ENCODE measurements at places on chromosomes 5 and 9.
A peak's percentile ranks its signal among the peaks of the same experiment; 100 is the strongest.

GRCh38 chr5:98314292-98314691, 459.2 kb upstream of the RGMB start:
- DNase-seq: no peak

DNA sequence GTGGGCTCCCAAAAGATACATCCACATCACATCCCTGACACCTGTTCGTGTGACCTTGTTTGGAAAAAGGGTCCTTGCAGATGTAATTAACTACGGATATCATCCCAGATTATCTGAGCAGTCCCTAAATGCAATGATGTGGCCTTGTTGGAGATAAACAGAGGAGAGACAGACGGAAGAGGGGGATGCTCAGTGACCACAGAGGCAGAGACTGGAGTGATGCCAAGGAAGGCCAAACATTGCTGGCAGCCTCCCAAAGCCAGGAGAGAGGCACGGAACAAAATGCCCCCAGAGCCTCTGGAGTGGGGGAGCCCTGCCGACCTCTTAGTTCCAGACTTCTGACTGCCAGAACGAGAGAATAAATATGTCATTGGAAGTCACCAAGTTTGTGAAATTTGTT, 15.0 kb upstream of the VAV2 start:
- no peak for DNase-seq

DNA sequence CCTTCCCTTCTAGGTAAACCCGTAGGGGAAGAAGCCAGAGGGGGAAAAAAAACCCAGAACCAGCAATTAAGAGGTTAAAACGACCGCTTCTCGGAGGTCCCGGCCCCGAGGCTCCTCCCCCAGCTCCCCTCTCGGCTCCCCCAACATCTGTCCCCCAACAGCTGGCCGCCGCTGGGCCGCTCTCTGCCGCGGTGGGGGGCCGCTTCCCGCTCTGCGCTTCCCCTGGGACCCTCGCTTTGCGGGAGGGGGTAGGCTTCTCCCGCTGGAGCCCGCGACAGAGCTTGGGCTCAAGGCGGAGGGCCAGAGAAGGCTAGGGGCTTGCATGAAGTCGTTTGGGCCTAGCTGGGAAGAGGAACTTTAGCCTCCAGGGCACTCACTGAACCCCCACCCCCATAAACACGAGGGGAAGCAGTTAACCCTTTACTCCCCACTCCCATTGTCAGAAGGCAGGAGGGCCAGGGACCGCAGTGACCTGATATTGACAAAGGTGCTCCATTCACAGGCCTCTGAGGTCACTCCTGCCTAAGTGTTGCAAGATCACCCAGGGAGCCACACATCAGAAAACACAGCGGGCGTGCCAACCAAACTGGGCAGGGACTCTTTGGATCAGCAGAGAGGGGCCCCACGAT, 7.5 kb downstream of the LHX6 start:
- DNase-seq: no peak

- no peak for DNase-seq
Measured at GRCh38 chr5:77953374-77953773, 177.2 kb upstream of the TBCA start.

DNA sequence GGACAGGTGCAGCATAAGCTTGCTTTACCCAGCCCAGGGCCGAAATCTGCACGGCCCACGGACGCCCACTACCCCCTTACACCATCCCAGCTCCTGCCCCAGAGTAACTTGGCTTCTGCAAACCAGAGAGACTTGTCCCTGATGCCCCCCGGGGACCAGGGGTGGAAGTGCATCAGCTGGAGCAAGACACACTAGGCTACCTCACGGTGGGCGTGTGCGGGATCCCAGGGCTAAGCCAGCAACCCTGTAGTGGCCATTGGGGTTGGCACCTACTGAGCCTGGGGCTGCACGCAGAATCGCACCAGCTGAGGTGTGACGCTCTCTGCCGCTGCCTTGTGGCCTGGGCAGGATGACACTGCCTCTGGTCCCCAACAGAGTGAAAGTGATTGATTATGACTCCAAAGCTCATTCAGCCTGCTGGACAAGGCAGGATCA, 6.1 kb upstream of the ZNF79 start:
- DNase-seq: no peak

DNA sequence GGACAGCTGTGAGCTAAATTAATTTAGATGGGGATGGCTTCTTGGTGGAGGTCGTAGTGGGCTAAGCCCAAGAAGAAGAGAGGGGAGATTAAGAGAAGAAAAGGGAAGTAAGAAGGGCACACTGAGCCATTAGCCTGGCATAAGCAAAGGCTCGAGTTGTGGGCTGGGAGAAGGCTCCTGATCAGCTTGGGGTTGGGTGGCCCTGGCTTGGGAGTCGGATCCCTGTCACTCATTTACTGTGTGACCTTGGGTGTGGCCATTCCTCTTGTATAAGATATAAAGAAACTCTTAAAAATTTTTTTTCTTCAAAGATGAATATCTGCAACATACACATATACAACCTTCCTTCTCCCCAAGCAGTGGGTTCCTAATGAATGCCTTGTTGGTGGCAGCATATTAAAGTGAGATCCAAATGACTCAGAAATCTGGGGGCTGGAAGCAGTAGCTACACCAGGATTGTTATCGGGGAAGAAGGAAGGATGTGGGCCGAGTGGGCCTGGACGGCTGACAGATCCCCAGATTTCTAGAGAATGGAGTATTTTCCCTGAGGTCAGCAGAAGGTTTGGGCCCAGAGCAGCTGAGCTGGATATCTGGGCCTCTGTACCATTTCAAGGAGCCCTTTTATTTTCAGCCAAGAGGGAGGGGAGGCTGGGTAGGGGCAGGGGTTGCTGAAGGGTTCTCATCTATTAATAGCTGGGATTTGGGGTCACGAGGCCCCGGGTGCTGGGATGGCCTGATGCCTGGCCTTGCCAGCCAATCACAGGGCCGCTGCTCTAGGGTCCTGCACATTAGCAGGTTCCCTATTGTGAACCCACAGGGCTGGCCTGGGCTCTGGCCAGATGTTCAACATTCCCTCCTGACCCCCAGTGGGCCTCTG, 52.1 kb downstream of the PPARGC1B start:
- DNase-seq: peak; percentile 62

- DNase-seq: no peak
Measured at GRCh38 chr5:126681970-126682369, 81.2 kb downstream of the PHAX start.

GRCh38 chr5:54518818-54519508, 1.4 kb downstream of the SNX18 start:
- no peak for DNase-seq

Measured in transverse colon (tissue), 4 donors.